HTR-8/SVneo (cell line): ENCODE measurements at places on chromosomes 5 and 9.

DNA sequence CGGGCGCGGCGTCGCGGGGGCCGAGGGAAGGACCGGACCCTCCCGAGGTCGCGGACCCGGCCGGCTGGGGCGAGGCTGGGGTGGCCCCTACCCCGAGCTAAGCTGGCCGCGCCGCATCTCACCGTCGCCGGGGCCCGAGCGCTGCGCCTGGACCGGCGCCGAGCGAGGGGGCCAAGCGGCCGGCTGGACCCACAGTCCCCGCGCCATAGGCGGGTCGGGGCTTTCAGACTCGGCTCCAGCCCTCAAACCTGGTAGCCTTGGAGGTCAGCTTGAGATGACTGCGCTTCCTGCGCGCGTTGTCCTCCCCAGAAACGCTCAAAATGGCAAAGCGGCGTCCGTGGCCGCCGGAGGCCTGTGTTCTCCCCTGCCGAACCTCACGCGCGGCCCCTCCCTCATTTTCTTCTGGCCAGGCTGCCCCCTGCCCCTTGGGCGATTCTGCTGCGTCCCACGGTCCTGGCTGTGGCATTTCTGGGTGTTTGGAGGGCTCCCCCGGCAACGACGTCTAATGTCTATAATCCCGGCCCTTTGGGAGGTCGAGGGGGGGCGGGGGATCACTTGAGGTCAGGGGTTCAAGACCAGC lies 8.7 kb upstream of the GRIN1 start:
- DNase-seq = no peak

DNA sequence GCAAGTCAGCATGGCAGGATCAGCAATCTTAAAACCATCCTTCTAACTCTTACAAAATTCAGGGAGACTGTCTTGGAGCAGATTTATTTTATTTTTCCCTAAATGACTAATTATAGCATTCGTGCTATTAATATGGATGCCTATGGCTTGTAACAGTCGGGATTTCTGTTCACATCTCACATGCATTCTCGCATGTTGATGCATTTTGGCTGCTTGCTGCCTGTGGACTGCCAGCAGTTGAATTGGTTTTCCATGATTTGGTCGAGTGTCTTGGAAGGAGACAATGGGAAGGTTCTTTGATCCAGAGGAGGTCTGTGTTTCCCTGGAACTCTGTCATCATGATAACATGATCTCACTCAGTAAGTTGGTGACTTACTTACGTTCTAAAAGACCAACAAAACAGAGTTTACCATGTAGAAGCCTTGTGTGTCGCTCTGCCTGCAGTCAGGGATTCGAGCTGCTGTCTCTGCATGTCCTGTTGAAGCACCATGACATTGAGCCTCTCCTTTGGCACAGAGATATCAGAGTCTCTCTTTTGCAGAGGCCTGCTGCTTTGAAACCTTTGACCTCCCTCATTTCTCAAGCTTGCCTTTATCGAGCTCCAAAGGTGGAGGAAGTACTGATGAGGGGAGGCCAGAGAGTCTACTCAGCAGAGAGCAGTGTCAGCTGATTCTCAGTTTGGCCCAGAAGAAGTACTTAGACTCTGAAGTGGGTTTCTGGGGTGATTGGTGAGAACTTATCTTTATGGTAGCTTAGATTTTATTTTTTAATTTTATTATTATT lies 82.4 kb downstream of the ARHGAP26 start:
- DNase-seq = no peak

GRCh38 chr9:126499005-126499910 lies 114.5 kb upstream of the LMX1B start:
- DNase-seq = peak; percentile 51

- no peak for DNase-seq
Measured at GRCh38 chr9:130118841-130119518, 53.2 kb upstream of the NCS1 start.

- DNase-seq = no peak
Measured at GRCh38 chr5:132987531-132988408, 24.3 kb upstream of the AFF4 start.

GRCh38 chr5:72386639-72387038 lies 66.5 kb downstream of the PTCD2 start:
- DNase-seq = no peak

- no peak for DNase-seq
Measured at GRCh38 chr9:33139421-33140228, 27.5 kb downstream of the B4GALT1 start.

DNA sequence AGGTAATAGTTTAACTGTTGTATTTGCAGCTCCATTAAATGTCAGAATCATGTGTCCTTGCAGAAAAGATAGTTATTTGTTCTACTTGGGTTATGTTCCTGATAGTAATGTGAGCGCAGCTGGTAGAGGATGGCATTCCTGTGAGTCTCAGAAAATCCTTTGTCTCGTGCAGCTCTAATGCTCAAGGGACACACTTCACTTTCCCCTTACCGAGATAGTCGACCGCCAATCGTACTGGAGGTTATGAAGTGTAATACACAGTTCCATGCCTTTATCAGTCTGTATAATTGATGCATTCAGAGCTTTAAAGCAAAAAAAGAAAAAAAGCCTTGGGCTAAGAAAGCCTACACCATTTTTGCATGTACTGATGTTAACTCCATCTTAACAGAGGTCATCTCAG lies 60.2 kb upstream of the SRP19 start:
- DNase-seq = no peak

DNA sequence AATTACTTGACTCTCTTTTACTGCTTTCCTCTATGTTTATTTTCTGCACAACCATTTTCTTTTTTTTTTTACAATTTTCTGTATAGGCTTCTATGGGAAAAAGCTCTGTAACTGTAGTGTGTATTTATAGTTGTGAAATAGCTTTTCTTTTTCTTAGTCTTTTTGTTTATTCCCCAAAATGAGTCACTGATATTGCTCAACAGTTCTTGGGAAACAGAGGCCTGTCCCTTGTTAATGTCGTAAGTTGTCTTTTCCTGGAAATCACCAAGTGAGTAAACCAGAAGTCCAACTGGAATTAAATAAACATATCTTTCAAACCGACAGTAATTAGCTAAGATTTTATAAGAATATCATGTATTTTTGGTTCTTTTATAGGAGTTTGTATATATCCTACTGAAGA lies 325.1 kb upstream of the PRR16 start:
- peak; percentile 55 for DNase-seq

GRCh38 chr9:124220946-124221451 lies 36.8 kb upstream of the NEK6 start:
- no peak for DNase-seq
